Anterior cingulate cortex (tissue), 58 donors: ENCODE measurements at places on chromosomes 1 and 21.

GRCh38 chr1:180598333-180598974 lies 33.4 kb upstream of the XPR1 start:
- no peak for DNase-seq

GRCh38 chr1:11700601-11701467 lies 9.3 kb downstream of the DRAXIN start:
- no peak for DNase-seq

GRCh38 chr1:100606438-100606837 lies 68.5 kb downstream of the GPR88 start:
- DNase-seq = no peak

DNA sequence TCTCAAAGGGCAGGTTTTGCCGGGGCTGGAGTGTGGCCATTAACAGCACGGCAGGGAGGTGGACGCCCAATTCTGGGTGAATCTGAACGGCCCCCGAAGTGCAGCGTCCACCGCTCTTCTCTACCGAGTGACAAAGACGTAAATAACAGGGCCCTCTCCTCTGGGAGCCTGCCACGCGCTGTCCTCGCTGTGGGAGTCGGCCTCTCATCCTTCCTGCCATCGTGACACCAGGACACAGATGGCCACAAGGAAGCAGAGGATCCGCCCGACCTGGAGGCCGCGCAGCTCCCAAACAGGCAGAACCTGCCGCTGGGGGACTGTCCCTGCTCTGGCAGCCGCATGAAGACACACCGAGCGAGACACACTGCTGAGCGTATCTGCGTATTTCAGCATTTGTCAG lies 12.1 kb upstream of the CDK11B start:
- no peak for DNase-seq

GRCh38 chr1:87598429-87598828 lies 269.7 kb downstream of the LMO4 start:
- no peak for DNase-seq

- peak; percentile 30 for DNase-seq
These were observed 27.5 kb downstream of the SLC2A1 start for GRCh38 chr1:42931108-42931539.

GRCh38 chr21:17044696-17045095 lies 468.1 kb upstream of the CXADR start:
- no peak for DNase-seq

- no peak for DNase-seq
These were observed 187.4 kb downstream of the NUF2 start for GRCh38 chr1:163509114-163509513.

GRCh38 chr21:41294548-41295231 lies 21.9 kb upstream of the FAM3B start:
- DNase-seq = no peak

DNA sequence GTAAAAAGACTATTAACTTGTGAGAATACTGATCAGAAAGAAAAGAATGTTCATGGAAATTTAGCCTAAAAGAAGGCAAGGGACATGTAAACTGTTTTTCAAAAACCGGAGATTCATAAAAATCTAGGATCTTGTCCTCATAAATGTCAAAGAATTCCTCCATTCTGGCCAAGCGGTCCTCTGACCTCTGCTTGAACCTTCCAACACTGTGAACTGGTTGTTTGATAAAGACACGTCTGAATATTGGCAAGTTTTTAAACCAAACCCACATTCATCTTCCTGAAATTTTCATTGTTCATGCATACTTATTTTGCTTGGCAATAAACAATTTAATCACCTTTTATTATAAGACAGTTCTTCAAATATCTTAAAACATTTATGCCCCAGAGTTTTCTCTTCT lies 19.8 kb downstream of the ASPM start:
- DNase-seq = no peak

DNA sequence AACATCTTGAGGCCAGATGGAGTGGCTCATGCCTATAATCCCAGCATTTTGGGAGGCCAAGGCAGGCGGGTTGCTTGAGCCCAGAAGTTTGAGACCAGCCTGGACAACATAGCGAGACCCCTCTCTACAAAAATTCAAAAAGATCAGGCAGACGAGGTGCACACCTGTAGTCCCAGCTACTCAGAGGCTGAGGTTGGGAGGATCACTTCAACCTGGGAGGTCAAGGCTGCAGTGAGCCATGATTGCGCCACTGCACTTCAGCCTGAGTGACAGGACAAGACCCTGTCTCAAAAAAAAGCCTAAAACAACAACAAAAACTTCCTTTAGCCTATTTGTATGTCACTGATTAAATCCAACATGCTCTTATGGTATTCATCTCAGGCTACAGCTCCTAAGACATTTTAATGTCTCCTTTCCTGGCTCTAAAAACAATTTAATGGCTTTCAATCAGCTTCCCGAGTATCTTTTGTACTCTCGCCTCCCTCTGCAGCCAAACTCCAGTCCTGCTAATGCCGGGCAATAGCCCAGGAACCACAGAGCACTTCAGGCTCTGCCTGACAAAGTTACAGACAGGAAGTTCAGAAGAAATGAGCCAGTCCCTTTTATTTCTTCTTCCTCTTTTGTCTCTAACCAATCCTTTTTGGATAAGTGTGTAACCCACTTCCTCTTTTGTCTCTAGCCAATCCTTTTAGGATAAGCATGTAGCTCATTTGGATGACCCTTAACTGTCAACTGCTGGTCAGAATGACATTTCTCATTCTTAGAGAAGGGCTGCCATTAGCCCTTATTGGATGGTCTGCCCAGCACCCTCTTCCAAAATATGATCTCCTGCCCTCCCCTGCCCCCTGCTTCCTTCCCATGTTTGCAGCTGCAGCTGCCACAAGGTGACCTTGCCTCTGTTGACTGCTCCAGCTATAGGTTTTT lies 6.6 kb upstream of the DOP1B start:
- DNase-seq = peak; percentile 19

- DNase-seq = no peak
These were observed 4.9 kb downstream of the RGS1 start for GRCh38 chr1:192580351-192580962.

DNA sequence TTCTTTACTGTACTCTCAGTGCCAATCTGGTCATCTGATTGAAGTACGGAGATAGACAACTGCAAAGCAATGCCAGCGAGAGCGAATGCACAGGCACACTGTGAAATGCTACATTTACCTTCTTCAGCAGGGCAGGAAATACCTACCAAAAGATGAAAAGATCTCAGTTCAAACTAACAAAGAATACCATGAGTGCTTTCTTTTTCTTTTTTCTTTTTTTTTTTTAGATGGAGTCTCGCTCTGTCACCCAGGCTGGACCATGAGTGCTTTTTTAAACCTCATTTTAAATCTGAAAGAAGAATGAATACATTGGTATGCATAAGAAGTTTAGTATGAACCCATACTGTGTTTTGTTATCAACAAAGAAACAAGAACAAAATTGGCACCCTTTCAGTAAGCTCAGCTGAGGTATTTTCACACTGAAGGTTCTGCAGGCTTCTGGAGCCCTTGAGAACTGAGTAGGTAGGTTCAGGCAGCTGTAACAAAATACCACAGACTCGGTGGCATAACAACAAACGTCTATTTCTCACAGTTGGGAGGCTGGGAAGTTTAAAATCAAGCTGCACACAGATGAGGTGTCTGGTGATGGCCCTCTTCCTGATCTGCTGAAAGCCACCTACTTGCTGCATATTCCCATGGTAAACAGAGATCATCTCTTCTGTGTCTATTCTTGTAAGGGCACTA lies 1.7 kb upstream of the CHI3L2 start:
- no peak for DNase-seq

GRCh38 chr1:24966121-24966723 lies 36.1 kb upstream of the RUNX3 start:
- DNase-seq = no peak

DNA sequence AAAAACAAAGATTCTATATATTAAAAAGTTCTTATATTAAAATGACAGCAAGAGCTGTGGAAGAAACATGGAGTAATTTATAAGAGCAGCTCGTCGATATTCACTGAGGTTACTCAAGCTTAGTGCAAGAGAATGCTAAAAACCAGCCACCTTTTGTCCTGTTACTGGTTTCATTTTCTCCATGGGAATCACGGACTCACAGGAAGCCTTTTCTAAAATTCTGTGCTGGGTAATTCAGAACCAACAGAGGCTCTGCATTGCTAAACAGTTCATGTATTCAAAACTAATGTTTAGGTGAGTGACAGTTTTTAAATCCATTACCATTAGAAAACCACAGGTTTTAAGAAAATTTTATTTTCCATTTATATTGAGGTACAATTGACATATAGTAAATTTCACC lies 147.8 kb upstream of the MAP1LC3C start:
- no peak for DNase-seq

DNA sequence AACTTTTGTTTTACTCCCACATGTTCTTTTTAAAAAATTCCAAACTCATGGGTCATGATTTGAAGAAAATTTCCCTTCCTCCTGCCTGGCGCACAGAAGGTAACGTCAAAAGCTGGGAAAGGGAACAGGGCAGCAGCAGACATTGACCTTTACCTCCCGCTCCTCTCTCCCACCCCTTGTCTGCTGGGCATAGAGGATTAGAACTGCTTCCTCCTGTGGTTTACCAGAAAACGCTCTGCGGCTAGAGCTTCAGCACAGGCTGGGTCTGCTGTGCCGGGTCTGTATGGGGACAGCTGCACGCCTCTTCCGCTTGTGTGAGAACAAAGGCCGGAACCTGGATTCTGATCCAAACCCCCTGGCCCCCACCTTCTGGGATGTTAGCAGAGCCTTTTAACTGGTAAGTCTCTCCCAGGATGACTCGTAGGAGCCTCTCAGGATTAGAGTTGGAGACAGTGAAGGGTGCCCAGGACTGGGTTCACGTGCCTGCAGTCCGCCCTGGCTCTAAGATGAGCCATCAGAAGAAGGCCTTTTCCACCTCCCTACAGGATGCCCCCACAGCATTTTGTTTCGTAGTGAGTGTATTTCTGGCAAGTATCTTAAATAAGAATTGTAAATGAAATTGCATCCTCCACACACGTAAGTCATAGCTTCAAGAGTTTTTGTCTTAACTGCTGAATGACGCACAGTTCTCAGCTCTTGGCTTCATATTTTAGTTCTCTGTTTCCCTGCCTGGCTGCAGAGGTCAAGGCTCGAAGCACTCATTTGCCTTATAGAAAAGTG lies 5.2 kb downstream of the H6PD start:
- no peak for DNase-seq

GRCh38 chr1:154413177-154413783 lies 8.1 kb downstream of the IL6R start:
- DNase-seq = no peak

GRCh38 chr1:29725262-29725661 lies 488.9 kb downstream of the PTPRU start:
- DNase-seq = no peak

- no peak for DNase-seq
These were observed 173.7 kb upstream of the C1orf105 start for GRCh38 chr1:172246521-172247390.

DNA sequence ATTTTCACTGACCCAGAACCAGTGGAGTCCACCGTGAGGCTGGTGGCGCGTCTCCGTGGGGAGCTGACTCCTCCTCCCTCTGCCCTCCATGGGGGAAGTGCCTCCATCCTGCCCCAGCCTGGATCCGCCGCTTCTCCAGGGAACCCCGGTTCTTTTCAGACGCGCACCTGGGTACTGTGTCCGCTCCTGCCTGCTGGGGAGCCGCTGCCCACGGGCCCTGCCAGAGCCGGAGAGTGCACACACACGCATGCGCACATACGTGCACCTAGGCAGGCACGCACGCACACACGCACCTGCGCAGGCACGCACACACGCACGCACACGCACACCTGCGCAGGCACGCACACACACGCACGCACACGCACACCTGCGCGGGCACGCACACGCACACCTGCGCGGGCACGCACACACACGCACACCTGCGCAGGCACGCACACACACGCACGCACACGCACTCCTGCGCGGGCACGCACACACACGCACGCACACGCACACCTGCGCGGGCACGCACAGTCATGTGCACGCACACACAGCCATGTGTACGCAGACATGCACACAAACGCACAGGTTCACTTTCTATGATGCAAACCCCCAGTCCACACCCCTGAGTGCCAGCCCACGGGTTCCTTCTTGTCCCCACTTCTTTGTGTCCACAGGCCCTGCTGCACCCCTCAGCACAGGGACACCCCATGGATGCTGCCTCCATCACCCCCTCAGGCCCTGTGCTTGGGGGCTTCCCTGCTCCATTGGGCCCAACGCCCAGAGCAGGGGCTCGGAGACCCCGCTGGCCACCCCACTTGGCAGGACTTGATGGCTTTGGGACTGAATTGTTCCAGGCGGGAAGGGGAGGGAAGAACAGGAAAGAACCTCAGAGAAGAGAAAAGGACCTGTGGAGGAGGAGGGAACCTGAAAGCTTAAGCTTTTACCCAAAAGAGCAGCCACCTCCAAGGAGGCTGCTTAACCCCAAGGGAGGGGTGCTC lies 42.7 kb downstream of the MORN1 start:
- no peak for DNase-seq

DNA sequence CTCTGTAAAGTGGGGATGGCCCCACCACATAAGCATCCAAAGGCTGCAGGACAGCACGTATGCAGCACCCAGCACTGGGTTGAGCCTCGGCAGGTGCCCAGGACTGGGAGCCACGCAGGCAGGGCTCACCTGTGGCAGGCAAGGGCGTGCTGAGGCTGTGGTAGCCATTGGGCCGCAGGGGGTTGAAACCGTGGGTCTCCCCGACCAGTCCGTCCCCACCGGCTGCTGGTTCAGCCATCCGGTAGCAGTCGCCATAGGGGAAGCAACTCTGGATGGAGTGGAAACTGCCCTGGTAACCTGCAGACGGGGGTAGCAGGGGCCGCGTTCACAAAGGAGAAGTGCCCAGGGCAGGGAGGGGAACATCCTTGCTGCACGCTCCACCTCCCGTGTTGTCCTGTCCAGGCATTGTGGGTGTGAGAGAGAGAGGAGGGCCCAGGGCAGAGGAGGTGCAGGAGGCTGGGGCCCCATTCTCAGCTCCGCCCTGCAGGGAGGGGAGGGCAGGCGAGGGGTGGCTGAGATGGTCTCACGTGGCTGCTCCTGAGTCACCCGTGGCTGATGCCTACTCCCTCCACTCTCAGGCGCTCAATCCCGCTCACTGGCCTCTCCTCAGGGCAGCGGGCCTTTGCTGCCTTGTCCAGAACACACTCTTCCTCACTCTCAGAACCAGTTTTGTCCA lies 49.9 kb downstream of the DMRTB1 start:
- DNase-seq = no peak

DNA sequence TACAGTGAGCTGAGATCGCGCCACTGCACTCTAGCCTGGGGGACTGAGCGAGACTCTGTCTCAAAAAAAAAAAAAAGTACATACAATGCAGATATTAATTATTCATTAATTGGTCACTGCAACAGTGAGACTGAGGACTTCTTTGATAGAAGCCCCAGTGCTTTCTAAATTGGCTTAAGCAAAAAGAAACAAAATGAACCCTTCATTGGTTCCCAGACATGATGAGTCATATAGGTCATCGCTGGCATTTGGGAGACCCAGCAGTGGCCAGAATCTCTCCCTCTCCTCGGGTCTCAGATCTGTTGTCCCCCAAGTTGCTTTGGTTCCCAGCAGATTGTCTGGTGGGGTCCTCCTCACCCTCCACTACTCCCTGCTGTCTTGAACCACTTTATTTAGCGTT lies 144.9 kb downstream of the KAZN start:
- no peak for DNase-seq

- DNase-seq = no peak
These were observed 11.7 kb downstream of the C1orf216 start for GRCh38 chr1:35706846-35707600.

- DNase-seq = no peak
These were observed 61.3 kb downstream of the RHBG start for GRCh38 chr1:156430303-156430702.

- no peak for DNase-seq
These were observed 11.4 kb downstream of the DMRTB1 start for GRCh38 chr1:53470584-53470983.

GRCh38 chr1:181501612-181502011 lies 18.3 kb downstream of the CACNA1E start:
- DNase-seq = no peak
